ENCODE measurements at places on chromosomes 1 and 21.

DNA sequence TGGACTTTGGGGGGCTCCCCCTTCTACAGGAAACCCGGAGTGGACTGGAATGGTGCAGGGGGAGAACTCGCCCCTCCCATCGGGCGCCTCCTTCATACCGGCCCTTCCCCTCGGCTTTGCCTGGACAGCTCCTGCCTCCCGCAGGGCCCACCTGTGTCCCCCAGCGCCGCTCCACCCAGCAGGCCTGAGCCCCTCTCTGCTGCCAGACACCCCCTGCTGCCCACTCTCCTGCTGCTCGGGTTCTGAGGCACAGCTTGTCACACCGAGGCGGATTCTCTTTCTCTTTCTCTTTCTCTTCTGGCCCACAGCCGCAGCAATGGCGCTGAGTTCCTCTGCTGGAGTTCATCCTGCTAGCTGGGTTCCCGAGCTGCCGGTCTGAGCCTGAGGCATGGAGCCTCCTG lies at the start of gene TNFRSF14:
TSS of gene TNFRSF14 (plus strand) at position 95 of the 401 bp plus-strand sequence. CDS start at position 389, 294 bp downstream.
- DNase-seq = peak; percentile 79

GRCh38 chr1:206714331-206715058 lies 29.8 kb downstream of the MAPKAPK2 start:
- no peak for DNase-seq

DNA sequence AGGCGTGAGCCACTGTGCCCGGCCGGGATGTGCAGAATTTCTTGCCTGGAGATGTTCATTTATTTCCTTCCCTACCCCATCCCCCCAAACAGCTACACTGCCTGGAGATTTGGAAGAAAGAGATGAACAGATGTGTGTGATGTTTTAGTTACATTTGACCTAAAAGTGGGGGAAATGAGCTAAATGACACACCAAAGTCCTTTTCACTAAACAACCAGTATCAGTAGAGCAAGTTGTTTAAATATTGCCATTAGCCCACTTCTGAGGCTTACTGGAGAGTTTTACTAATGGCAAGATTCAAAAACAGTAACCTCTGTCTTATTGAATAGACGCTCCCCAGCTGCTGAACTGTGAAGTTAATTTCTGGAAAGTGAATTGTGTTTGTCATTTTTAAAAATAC lies 100.1 kb downstream of the RUNX1 start:
- DNase-seq = no peak

DNA sequence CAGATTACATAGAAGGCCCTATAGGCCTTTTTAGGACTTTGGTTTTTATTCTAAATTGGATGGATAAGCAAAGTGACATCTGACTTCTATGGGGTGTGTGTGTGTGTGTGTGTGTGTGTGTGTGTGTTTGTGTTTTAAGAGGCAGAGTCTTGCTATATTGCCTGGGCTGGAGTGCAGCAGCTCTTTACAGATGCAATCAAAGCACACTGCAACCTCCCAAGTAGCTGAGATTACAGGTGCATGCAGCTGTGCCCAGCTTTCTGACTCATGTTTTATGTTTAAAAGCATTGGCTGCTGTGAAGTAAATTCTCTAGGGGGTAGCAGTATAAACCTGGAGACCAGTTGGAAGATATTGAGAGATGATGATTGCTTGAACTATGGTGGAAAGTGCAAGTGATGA lies 12.4 kb upstream of the EVI5 start:
- DNase-seq = no peak

DNA sequence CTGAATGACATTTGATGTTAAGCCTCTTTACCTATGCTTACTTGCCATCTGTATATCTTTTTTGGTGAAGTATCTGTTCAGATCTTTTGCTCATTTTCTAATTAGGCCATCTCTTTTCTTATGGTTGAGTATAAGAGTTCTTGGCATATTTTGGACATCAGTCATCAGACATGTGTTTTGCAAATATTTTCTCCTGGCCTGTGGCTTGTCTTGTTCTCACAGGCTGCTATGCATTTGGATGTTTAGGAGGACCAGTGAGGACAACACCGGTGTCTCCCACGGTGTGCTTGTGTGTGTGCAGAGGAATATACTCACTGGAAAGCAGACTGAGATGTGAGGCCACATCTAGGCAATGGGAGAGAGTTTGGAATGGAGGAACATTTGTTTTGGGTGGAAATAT lies 87.1 kb upstream of the LYST start:
- DNase-seq = no peak

DNA sequence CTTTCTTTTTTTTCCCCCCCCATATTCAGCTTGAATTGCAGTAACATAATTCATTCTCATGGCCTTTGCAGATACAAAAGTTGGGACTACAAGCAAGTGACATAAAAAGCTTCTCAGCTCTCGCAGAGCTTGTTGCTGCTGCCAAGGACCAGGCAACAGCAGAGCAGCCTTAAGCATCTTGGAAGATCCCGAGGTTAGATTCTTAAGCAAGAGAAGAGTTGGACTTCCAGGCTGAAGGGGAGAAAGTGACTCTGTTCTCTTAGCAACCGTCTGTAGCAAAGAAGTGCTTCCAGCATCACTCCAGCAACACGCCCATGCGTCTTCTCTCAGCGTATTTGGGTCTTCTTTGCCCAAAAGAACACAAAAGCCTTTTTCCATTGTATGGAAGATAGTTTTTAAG lies 20.7 kb downstream of the AGT start:
- no peak for DNase-seq

DNA sequence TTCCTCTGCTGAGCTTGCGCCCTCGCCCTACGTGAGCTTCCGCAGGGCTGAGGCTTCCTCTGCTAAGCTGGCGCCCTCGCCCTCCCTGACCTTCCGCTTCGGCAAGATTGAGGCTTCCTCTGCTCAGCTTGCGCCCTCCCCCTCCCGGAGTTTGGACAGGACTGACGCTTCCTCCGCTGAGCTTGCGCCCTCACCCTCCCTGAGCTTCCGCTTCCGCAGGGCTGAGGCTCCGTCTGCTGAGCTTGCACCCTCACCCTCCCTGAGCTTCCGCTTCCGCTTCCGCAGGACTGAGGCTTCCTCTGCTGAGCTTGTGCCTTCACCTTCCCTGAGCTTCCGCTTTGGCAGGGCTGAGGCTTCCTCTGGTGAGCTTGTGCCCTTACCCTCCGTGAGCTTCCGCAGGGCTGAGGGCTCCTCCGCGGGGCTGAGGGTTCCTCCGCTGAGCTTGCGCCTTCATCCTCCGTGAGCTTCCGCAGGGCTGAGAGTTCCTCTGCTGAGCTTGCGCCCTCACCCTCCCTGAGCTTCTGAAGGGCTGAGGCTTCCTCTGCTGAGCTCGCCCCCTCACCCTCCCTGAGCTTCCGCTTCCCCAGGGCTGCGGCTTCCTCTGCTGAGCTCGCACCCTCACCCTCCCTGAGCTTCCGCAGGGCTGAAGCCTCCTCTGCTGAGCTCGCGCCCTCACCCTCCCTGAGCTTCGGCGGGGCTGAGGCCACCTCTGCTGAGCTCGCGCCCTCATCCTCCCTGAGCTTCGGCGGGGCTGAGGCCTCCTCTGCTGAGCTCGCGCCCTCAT lies 753.6 kb upstream of the TPTE start:
- DNase-seq = no peak

GRCh38 chr1:21961799-21962198 lies 15.0 kb upstream of the CELA3B start:
- DNase-seq = no peak

GRCh38 chr1:12597792-12598191 lies 20.2 kb downstream of the DHRS3 start:
- no peak for DNase-seq

GRCh38 chr1:175968486-175969172 lies 225.2 kb upstream of the TNR start:
- DNase-seq = no peak

GRCh38 chr1:178702146-178702545 lies 22.9 kb upstream of the RALGPS2 start:
- DNase-seq = no peak

GRCh38 chr1:41811051-41811795 lies 107.5 kb downstream of the HIVEP3 start:
- DNase-seq = peak; percentile 51

- DNase-seq = no peak
Measured at GRCh38 chr21:35619184-35619583, 441.1 kb downstream of the SETD4 start.

DNA sequence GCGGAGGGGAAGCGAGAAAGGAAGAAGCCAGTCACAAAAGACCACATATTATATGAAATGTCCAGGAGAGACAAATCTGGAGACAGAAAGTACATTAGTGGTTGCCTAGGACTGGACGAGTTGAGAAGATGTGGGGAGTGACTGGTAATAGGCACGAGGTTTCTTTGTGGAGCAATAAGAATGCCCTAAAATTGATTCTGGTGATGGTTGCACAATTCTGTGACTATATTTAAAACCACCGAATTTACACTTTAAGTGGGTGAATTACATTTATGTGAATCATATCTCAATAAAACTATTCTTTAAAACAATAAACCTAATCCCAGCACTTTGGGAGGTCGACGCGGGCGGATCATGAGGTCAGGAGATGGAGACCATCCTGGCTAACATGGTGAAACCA lies 63.1 kb downstream of the ZNF281 start:
- no peak for DNase-seq

GRCh38 chr1:213568929-213569815 lies 418.6 kb upstream of the PROX1 start:
- no peak for DNase-seq

- no peak for DNase-seq
Measured at GRCh38 chr21:32475162-32475812, 62.8 kb downstream of the EVA1C start.

DNA sequence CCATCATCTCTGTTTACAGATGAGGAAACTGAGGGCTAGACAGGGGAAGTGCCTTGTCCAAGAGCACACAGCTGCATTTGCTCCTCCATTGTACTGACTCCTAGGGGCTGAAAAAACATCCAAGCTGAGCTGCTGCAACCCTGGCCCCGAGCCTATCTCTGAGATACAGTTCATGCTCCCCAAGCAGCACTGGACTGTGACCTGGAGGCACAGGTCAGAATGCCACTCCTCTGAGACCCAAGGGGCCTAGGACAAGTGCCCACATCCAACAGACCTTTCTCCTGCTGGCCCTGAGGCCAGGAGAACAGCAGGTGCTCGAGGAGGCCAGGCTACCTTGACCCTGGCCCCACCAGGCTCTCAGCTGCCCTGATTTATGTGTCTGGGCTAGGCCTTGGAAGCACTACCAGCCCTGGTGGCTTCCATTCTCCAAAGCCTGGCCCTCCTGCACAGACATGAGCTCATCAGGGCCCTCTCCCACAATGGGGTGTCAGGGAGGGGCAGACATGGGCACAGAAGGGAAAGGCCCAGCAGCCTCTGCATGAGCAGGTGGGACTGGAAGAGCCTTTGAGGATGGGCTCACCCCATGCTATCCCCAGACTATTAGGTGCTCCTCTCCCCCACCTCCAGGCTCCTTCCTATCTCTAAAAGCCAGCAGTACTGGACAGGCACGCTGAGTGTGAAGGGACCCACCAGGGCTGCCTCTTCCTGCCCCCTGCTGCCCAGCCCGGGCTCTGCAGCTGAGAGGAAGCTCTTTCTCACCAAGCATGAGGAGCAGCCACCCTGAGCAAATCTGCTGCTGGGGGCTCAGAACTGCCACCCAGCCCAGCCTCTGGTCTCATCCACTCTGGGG lies 18.8 kb downstream of the ADGRB2 start:
- peak; percentile 60 for DNase-seq

- DNase-seq = no peak
Measured at GRCh38 chr1:235882816-235883215, 16.1 kb upstream of the LYST start.

DNA sequence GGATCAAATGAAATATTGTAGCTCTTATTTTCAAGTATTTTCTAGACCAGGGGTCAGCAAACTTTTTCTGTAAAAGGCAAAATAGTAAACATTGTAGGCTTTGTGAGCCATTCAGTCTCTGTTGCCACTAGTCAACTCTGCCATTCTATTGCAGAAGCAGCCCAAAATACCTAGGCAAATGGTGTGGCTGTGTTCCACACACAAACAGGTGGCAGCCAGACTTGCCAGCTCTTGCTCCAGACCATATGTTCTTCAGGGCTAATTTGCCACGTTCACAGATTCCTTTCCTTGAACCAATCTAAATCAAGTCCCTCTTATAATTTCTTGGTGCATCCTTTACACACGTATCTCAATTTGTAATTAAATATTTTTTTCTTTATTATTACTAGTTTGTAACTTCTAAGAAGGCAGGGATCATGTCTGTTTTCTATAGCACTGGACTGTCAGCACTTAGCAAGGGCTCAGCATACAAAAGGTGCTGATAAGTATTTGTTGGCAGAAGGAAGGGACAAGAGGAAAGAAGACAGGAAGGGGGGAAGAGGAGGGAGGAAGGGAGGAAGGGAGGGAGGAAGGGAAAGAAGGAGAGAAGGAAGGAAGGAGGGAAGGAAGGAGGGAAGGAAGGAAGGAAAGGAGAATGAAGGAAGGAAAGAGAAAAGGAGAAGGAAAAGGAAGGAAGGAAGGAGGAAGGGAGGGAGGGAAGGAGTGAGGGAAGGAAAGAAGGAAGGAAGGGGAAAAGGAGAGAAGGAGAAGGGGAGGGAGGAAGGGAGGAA lies 106.5 kb upstream of the EDEM3 start:
- no peak for DNase-seq

- DNase-seq = no peak
Measured at GRCh38 chr1:247467129-247467528, 9.2 kb upstream of the OR2B11 start.

DNA sequence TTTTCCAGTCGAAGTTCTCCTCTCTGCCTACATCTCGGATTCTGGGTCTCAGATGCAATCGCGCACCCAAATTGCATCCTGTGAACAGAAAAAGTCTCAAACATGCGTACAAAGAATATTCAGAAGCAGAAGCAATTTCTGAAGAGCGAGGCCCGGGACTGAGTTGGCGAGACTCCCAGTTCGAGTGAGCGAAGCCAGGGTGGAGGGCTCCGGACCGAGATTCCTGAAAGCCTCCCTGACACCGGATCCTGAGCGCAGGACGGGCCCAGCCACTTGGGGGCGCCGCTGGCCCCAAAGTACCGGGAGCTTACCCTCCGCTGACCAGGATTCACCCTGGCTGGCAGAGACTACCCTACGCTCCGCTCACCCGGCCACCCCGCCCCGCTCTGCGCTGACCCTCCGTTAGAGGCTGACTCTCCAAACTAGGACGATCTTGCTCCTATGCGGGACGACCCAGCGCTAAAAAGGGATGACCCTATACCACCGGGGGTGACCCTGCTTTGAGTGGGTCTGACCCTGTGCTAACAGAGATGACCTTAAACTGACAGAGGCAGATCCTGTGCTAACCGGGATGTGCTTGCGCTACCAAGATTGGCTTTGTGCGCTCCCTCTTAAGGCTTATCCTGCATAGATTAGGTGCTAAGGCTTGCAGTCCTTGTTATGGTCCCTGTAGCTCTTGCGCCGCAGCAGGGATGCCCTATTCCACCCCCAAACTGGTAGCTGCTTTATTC lies 12.1 kb downstream of the FOXD2 start:
- no peak for DNase-seq

GRCh38 chr1:222769971-222770620 lies 33.1 kb downstream of the FAM177B start:
- no peak for DNase-seq

GRCh38 chr1:21702780-21703179 lies 33.6 kb upstream of the RAP1GAP start:
- no peak for DNase-seq

All from CD4-positive, alpha-beta T cell treated with Interleukin-4 for 1 hour (primary cell).